Activated CD4-positive, alpha-beta T cell treated with anti-CD3 and anti-CD28 coated beads for 24 hours (primary cell): ENCODE measurements at places on chromosomes 6 and 20.

DNA sequence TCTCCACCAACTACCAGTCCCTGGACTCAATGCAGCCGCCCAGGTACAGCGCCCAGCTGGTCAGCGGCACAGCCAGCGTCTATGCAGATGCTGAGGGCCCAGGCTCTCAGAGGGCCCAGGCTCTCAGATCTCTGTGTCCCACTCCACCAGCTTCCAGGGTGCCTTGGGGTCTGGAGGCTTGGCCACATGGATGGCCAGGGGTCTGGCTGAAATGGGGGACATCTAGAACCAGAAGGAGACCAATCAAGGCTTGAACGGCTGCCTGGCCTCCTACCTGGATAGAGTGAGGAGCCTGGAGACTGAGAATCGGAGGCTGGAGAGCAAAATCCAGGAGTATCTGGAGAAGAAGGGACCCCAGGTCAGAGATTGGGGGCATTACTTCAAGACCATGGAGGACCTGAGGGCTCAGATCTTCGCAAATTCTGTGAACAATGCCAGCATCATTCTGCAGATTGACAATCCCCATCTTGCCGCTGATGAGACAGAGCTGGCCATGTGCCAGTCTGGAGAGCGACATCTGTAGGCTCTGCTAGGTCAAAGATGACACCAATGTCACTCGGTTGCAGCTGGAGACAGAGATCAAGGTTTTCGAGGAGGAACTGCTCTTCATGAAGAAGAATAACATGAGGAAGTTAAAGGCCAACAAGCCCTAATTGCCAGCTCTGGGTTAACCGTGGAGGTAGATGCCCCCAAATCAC lies 44.1 kb upstream of the GRM4 start:
- DNase-seq, result peak; percentile 28

- DNase-seq, result no peak
Measured at GRCh38 chr6:56986611-56987010, 31.7 kb downstream of the BEND6 start.

DNA sequence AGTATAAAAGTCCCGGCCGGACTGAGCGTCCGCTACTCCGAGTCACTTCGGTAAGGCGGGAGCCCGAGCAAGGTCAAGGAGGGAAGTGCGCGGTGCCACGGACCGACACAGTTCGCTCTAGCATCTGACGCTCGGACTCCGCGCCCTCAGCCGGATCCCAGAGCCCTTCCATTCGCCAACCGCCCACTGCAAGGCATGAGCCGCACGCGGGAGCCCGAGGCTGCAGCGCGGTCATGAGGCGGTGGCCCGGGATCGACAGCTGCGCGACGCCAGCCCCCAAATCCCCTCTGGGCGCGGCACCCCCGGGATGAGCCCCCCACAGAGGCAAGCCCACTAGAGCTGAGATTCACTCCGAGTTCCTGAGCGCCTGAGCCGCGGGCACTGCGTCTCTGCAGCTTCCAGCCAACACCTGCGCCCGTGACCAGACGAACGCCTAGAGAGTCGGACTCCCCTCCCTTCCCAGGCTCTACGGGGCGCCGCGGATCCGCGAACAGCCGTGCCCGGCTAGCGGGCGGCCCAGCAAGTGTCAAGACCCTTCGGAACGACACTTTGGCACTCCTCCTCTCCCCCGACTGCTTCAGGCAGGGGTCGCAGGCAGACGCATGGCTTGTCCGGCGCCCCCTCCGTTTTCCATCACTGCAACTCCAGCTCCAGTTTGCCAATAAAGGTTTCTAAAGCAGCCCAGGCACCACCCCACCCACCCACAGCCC lies 725 bp upstream of the ISM1 start:
- DNase-seq, result peak; percentile 16

DNA sequence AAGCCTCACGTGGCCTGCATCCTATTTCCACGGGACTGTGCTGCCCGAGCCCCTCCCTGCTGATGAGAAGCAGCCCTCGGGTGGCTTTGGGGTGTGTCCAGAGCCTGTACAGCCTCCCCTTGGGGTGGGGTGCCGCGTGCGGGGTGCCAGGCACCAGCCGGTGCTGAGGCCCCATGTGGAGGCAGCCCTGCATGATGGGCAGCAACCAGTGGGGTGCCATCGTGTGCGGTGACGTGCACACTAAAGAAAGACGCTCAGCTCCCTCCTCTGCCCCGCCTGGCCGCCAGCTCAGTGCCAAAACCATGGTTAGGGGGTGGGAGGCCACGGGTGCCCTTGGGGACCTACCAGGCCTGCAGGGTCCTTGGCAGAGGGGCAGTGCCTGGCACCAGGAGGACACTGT lies 26.2 kb downstream of the NTSR1 start:
- DNase-seq, result no peak

- peak; percentile 8 for DNase-seq
Measured at GRCh38 chr6:167968091-167968490, 29.4 kb upstream of the KIF25 start.

DNA sequence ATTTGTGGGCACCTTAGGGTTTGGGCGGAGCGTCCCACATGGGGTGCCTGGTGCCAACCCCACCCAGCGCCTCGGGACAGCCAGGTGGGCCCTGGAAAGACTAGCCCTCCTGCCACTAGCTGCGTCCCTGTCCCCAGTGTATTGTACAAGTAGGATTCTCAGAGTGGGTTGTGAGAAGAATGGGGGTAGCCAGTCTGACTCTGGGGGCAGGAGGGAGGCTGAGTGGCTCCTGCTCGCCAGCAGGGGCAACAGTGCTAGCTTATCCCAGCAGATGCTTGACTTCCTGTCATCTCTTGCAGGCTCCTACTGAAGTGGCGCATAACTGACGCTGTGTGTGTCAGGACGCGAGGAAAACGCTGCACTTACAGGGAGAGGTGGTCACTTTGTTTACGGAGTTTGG lies 9.3 kb downstream of the PSMA7 start:
- no peak for DNase-seq

- no peak for DNase-seq
Measured at GRCh38 chr20:12237772-12238171, 320.1 kb downstream of the BTBD3 start.

DNA sequence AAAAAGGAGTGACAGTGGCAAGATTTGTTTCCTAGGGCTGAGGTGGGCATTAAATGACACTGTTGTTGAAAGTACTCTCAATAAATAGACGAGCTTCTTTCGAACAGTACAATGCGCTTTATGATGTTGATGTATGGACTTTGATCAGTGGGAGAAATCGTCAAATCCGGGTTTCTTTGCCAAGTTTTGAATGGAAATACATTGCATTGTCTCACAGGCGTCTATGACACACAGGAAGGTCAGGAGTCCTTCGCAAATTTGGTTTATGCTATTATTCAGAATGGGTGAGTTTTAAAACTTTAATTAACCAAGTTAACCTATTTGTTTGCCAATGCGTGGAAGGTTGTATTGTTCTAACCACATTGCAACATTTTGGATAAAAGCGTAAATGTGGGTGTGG lies 547.3 kb upstream of the SLC35B3 start:
- no peak for DNase-seq

GRCh38 chr6:167146977-167147376 lies 10.8 kb downstream of the GPR31 start:
- DNase-seq, result no peak

- DNase-seq, result no peak
Measured at GRCh38 chr6:88168362-88168761, 2.2 kb upstream of the CNR1 start.
